Skin of body (tissue), 3 donors: ENCODE measurements at places on chromosomes 1 and 21. TPM values are rescaled to one million over a fixed set of nuclear protein-coding genes. Genes with fewer than 3 reads are reported as not detected.

Gene CSF3R
- total RNA-seq = 21.7 TPM

Gene FBLIM1
- 14.6 TPM for total RNA-seq

Gene LRRC42
- 22.9 TPM for total RNA-seq

Gene KCNJ9
- total RNA-seq = not detected

Gene ESRRG
- total RNA-seq = 2.3 TPM

Gene ERG
- total RNA-seq = 11.9 TPM

Gene ATP1A2
- total RNA-seq = 20.7 TPM

Gene SLAMF7
- 0.49 TPM for total RNA-seq

Gene CCDC181
- total RNA-seq = 0.30 TPM

Gene NECTIN4
- total RNA-seq = 49.6 TPM

DNA sequence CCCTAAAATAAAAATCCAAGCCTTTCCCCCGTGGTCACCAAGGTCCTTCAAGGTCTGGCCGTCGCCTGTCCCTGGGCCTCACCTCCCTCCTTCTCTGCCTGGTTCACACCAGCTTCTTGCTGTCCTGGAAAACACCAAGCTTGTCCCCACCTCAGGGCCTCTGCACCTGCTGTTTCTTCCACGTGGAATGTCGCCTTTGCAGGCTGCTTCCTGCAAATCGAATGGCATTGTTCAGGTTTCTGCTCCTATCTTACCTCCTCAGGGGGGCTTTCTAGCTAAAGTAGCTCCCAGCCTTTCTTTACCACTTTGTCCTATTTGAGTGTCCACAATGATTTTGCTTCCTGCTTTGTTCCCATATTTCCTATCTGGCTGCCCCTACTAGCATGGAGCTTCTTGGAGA, 3.3 kb upstream of the CASZ1 start:
- DNase-seq = no peak

- no peak for DNase-seq
These were observed 40.4 kb downstream of the FRRS1 start for GRCh38 chr1:99725996-99726395.

DNA sequence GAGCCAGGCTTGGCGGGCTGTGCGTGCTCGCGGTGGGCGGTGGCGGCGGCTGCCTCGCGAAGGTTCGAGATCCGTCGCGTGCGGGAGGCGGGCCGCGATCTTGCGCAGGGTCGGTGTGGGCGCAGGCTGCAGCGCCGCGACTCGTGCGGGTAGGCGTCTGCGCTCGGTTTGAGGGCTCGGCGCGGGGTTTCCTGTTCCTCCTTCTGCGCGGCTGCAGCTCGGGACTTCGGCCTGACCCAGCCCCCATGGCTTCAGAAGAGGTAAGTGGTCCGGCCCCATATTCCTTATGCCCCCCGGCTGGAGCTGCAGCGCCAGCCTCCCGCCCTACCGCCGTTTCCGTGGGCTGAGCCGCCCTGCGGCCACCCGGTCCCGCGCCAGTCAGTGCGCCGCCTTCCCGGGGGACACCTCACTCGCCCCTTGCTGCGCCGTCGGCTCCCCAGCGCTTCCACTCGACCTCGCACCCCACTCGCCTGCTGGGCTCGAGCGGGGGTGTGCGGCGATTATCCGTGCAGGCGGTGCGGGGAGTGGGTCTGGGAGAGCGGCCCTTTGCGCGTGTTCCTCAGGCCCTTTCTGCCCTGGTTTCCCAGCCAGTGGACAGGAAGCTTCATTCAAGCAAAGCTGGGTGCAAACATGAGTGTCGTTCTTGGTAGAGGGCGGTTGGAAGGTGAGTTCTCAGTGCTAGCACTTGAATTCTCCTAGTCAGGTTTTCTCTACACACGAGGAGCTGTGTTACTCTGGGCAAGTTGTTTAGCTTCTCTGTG, at the start of gene CACYBP:
Gene CACYBP (plus strand): TSS at position 12 of the 761 bp plus-strand sequence. CDS start 234 bp downstream, at position 246.
- peak; percentile 38 for DNase-seq

- DNase-seq = no peak
These were observed 70.0 kb downstream of the PLXNA2 start for GRCh38 chr1:208174200-208174599.

GRCh38 chr1:29711582-29712283, 475.4 kb downstream of the PTPRU start:
- no peak for DNase-seq

GRCh38 chr1:184870319-184870718, 104.0 kb downstream of the NIBAN1 start:
- no peak for DNase-seq

GRCh38 chr1:25083481-25084345, 148.6 kb downstream of the SYF2 start:
- DNase-seq = no peak

GRCh38 chr1:66623812-66624211, 89.9 kb downstream of the SGIP1 start:
- no peak for DNase-seq

- no peak for DNase-seq
These were observed 1.7 kb upstream of the DMRTA2 start for GRCh38 chr1:50424884-50425375.

- DNase-seq = no peak
These were observed 103.4 kb downstream of the RUSC1 start for GRCh38 chr1:155424091-155424490.

- DNase-seq = no peak
These were observed 3.6 kb upstream of the AHCYL1 start for GRCh38 chr1:109981004-109981335.

- DNase-seq = peak; percentile 76
These were observed at the start of gene TARBP1 for GRCh38 chr1:234478481-234479309. TSS of gene TARBP1 (minus strand) at chr1:234479179. CDS start at chr1:234479103, 76 bp downstream.

DNA sequence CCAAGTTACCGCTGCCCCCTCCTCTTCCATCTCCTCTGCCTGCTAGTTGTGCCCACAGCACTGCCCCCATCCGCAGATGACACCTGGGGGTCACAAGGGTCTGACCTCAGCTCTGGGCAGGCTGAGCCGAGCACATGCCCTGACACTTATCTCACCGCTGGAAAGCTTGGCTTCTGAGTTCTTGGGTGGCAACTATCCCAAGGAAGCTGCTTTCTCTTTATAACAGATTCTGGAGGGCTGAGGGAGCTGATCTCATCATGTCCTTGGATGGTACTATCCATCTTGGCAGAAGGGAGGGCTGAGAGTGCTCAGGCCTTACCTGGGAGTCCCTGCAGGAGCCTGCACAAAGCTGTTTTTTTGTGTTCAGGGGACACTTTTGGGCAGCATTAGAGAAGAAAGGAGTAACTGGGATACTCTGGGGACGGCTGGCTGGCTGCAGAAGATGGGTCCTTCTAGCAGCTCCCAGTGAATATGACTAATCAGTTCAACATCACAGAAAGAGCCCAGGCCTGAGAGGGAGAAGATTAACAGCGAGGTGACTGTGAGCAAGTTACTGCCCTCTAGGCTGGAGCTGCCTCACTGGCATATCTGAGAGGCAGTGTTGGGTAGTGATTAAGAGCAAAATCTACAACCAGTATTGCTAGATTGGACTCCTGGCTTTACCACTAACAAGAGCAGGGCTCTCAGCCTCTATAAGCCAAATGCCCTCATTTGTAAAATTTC, 71.6 kb downstream of the PLXNA2 start:
- no peak for DNase-seq

DNA sequence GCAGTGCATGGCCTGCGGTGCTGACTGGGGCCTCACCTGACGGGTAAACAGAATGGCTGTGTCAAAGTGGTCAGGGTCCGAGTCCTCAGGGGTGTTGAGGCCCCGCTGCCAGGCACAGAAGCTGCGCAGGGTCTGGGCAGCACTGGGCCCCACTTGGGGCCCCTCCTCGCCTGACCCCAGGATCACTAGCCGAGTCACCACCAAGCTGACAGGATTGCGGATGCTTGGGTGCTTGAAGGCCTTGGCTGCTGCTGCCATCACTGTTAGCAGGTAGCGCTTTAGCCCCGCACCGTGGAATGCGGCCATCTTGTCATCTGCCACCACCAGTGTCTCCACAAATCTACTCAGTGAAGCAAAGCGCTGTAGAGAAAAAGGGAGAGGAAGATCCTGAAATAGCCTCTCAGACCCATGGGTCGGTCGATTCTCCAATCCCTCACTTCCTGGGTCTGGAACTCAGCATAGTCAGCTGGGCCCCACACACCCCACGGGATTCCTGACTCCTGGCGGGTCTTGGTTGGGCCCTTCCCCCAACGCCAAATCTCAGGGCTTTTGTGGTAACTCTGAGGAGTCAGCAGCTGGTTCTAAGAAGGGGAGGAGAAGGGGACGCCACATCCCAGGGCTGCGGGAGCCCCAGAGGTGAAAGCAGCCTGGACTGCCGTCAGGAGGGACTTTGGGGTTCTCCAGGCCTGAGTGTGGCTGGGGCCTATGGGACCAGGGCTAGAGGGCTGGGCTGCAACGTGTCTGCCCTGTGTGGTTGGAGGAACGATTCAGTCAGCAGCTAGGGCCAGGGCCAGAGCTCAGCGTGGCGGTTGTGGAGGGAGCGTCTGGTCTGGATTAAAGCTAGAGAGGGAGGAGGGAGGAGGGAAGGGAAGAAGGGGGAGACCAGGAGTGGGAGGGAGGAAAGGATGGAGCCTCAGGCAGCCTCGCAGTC, 2.1 kb downstream of the ADAMTS4 start:
- DNase-seq = peak; percentile 86
